ENCODE measurements at places on chromosomes 4 and X.

DNA sequence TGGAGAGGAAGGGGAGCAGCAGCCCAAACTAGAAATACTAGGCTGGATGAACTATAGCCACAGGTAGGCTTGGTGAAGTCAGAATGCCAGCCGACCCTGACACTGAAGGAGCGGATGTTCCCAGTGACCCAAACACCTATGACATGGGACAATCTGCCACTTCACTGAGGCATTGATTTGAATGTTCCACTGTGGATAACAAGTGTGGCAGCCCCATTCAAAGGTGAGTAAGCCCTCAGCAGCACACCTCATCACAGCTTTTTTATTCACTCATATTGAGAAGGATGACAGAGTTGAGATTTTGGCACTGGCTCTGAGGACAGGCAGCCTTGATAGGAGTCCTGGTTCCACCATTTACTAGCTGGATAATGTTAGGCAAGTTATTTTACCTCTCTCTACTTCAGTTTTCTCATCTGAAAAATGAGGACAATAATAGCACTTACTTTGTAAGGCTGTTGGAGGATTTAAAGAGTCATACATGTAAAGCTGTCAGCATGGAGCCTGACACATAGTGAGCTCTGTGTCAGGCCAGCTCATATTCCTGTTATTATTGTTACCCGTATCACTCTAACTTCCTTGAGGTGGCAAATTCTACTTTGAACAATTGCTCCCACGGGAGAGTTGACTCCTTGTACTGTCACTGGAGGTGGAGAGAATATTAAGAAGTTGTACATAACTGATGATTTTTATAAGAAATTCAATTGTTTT is 114.6 kb downstream of the RASL11B start:
- DNase-seq = no peak

DNA sequence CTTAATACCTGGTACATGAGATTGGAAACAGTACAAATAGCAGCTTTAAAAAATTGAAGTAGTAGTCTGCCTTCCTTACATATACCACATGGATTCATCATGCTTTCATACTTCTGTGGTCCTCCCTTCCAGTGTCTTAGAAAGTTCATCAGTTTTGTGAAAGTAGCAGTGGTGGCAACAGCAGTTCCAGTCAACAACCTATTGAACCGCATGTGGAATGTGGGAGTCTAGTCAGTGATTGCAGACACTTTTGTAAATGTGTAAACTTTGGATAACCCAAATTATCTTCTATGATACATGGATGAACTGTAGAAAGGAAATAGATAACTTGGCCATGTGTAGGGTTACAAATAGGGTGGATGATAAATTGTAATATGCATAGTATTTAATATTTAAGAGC is 34.1 kb downstream of the FNIP2 start:
- DNase-seq = no peak

- no peak for DNase-seq
These were observed 672 bp downstream of the LONRF3 start for GRCh38 chrX:118974908-118975671.

DNA sequence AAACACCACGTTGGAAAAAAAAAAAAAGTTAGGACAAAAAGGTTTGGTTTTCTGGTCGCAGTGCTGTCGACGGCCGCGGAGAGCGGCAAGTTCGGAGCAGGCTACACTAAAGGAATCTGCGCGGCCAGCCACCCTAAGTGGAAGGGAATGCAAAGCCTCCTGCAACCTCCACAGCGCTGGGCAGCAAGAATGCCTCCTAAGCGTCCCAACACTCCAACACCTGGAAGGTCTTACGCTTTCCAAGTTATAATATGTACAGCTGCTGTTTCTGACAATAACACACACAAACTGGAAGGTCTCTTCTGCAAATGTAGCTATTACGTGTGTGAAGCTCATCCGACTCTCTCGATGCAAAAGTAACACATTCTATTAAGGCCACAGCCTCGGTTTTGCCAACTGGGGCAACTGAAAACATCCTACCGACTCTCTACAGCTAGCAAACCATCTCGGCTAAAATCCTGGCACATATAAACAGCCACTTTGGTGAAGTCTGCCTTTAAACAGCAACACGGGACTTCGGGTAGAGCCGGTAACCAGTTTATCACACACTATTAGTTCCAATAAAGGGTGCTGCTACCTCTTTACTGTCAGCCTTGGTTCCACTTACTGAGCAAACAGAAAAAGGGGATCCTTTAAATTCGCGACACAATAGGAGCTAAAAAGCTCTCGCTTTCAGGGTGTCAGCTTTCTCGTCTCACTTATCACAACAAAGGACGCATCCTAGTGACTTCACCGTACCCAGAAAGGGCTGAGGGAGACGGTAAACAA is 895 bp downstream of the SMIM14 start:
- DNase-seq = peak; percentile 64

GRCh38 chr4:145281951-145282350 is 101.6 kb upstream of the OTUD4 start:
- DNase-seq = no peak

GRCh38 chrX:15804563-15804962 is 14.3 kb downstream of the ZRSR2 start:
- DNase-seq = no peak

- no peak for DNase-seq
These were observed 21.5 kb upstream of the CSTF2 start for GRCh38 chrX:100798484-100799214.

DNA sequence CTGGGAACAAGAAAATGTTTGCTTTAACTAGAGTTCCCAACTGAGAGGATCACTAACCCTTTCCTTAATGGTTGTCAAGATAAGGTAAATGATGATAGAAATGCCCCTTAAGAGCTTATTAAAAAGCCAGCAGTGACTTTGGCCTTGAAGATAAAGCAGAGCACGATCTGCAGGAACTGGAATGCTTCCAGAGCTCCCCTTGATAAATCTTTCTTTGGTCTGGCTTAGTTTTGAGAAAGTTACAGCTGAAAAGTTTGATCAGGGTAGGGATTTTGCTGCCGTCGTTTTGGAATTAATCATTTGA is 64.0 kb downstream of the PTTG2 start:
- DNase-seq = no peak

DNA sequence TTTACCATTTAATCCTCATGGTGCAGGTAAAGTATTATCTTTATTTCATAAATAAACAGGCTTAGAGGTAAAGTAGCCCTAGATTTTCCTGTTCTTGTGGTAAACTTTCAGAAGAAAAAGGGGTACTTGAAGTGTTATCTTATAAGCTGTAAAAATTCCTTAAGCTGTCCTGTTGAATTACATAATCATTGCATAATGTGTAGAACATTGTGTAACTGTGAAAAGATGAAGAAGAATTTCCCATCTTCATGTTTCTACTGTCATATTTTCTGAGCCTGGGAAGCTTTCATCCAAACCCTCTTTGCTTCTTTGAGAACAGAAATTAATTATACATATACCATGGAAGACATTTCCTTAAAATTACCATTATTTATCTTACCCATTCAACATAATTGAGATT is 90.5 kb downstream of the ELOVL6 start:
- DNase-seq = no peak

Data from mammary epithelial cell (primary cell).